ENCODE measurements at places on chromosomes 1 and 21. TPM values are rescaled to one million over a fixed set of nuclear protein-coding genes. Genes with fewer than 3 reads are reported as not detected.
A peak's percentile ranks its signal among the peaks of the same experiment; 100 is the strongest.

DNA sequence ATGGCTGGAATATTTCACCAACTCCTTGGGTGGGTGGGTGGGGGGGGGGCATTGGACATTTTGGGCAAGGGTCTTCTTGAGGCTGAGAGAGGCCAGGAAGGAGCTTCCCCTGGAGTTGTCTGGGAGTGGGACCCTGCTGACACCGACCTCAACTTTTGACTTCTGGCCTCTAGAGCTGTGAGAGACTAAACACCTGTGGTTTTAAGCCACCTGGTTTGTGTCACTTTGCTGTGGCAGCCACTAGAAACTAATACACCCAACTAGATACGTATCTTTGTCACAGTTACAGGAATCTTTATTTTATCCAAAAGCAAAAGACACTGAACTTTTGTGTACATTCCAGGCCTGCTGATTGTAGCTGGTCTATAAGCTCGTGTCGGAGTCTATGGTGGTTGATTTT, 9.9 kb upstream of the RIPK4 start:
- no peak for DNase-seq

STPG1 gene
- 23.8 TPM for total RNA-seq

- DNase-seq: peak; percentile 36
Observed at GRCh38 chr1:53626616-53627015, 112.3 kb downstream of the GLIS1 start.

GPATCH3 gene
- 9.0 TPM for total RNA-seq

DNA sequence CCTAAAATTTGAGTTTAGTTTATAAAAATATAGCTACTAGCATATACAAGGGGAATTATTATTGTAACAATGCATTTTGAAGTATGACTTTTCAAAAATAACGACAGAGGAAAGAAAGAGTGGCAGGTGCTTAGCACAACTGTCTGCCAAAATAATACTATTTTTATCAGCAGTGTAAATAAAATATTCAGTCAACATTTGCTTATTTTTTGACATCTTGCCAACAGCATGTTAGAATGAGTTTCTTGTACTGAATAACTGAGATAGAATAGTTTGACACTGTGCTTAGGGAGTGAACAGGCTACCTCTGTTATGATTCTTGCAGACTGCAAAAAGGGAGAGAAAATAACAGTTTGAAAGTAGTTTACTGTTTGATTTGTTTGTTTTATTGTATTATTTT, 909.8 kb downstream of the BRINP3 start:
- DNase-seq: no peak

GRCh38 chr1:36322041-36322785, 1.2 kb downstream of the EVA1B start:
- DNase-seq: no peak

CLCA1 gene
- total RNA-seq: 0.18 TPM

LRRC38 gene
- total RNA-seq: not detected

CYP2J2 gene
- 20.4 TPM for total RNA-seq

- DNase-seq: no peak
Observed at GRCh38 chr1:244226435-244226834, 175.4 kb downstream of the ZBTB18 start.

CD2 gene
- total RNA-seq: 7.1 TPM

ENTREP3 gene
- 21.8 TPM for total RNA-seq

DNA sequence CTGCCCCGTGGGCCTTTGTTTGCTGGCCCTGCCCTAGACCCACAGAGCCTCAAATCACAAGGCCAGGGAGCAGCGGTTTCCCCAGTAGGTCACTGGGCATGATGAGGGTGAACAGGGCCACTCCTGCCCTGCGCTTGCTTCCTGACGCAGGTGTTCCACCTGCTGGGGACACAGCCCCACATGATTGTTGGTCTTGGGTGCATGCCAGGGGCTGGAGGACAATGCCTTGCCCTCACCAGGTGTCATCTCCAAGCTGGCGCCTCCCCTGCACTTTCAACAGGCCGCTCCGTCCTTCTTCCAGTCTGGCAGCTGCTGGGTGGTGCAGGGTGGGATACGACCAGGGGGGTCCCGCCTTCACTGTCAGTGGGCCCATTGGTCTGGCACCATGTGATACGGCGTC, 24.3 kb downstream of the IL10RB start:
- no peak for DNase-seq

DNA sequence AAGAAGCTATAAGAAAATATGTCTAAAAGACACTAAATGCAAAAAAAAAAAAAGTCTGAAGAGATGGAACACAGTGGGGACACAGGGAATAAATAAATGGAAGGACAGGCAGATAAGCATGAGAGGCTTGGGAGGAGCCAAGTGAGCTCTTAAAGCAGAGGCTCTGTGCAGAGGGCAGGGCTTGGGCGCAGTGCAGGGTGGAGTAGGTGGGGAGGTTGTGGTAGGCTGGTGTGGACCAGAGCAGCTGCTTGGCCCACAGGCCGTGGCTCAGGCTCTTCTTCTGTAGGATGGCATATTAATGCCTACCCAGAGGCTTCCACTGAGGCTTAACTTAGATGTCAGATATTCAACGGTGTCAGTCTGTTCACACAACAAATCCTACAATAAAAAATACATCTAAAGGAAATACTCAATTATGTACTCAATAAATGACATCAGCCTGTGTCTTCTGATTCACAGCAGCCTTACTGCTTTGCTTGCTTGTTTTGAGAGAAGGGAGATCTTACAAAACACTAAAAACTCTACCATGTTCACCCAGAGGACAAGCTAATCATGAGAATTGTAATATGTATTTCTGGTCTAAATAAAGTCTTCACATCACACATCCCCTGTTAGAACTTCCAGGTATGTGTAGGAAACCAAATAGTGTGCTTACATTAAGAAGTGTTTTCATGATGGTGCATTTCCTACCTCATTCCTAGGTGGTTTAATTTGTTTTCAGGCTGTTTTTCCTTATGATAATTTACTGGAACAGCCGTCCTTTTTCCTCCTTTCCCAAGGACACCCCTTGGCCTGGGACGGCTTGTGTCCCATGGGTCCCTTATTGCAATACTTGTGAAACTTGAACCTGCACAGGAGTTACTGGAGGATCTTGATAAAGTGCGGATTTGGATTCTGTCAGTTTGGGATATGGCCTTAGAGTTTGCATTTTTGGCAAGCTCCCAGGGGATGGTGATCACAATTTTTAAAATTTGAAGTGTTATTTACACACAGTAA, 24.9 kb downstream of the DIP2A start:
- DNase-seq: no peak

Measured in ureter (tissue), 1 donor.